ENCODE measurements at places on chromosomes 5 and 9.

- DNase-seq, result no peak
Measured at GRCh38 chr5:141623186-141623585, 4.4 kb upstream of the DIAPH1 start.

- DNase-seq, result no peak
Measured at GRCh38 chr5:23457780-23458179, 49.6 kb upstream of the PRDM9 start.

DNA sequence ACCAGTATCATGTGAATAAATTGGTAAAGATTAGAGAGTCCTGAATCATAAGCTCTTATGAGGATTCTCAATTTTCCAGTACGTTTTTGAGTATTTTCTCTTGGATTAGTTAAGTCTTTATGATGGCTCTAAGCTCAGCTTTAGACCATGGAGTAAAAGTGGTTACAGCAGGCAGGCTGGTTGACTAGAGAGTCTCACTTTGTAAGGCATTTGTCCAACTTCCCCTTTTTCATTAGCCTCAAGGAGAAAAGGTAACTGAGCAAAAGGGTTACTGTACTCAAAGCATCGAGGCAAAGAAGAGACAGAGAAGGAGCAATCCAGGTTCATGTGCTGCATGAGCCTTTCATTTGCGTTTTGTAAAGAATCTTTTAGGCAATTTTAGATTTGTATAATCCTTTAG lies 8.5 kb downstream of the NOP16 start:
- no peak for DNase-seq

- no peak for DNase-seq
Measured at GRCh38 chr9:98368366-98369065, 113.1 kb upstream of the TBC1D2 start.

Measured in kidney (tissue), 22 donors.